ENCODE measurements at places on chromosomes 1 and 21.
A peak's percentile ranks its signal among the peaks of the same experiment; 100 is the strongest.

DNA sequence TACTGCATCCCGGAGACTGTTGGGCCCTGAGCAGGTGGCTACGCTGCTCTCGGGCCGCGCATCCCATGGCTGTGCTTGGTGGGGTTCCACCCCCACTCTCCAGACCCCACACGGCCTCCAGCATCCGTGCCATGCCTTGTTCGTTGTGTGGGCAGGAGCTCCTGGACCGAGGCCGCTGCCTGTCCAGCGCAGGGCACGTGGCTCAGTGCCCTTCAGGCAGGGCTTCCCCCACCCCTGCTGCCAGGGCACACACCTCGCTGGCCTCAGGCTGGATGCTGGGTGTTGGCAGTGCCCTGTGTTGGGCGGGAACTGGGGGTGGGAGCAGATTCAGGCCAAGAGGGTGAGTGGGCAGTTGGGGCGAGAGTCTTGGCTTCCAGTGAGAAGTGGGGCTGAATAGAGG lies 9.9 kb downstream of the PRKCZ start:
- H3K27me3 ChIP-seq = no peaks in the 10 kb centered on the region
- H3K4me3 ChIP-seq = no peak overlapping the region
- H3K36me3 ChIP-seq = no peaks in the 10 kb centered on the region
- no peaks in the 10 kb centered on the region for H3K4me1 ChIP-seq

GRCh38 chr1:6935361-6935883 lies 150.2 kb downstream of the CAMTA1 start:
- peaks cover 7% of the 10 kb centered on the region for H3K27me3 ChIP-seq
- DNase-seq = no peak
- no peak overlapping the region for H3K4me3 ChIP-seq
- H3K27ac ChIP-seq = no peak overlapping the region
- no peaks in the 10 kb centered on the region for H3K36me3 ChIP-seq

DNA sequence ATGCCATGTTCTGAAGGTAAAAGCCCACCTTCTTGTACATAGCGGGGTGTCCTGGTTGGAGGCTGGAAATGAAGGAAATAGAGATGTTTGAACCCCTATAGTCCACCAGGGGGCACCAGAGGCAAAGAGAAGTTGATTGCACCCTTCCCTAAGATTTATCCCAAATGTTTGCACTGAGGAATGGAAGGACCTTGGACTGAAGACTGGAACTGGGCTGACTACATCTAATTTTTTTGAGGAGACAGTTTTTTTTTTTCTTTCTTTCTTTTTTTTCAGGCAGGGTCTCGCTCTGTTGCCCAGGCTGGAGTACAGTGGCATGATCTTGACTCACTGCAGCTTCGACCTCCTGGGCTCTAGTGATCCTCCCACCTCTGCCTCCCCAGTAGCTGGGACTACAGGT lies 55.3 kb upstream of the EIF4G3 start:
- H3K27me3 ChIP-seq = no peaks in the 10 kb centered on the region
- H3K27ac ChIP-seq = no peak overlapping the region
- DNase-seq = peak; percentile 41
- no peak overlapping the region for H3K4me3 ChIP-seq
- H3K36me3 ChIP-seq = peaks cover 29% of the 10 kb centered on the region

GRCh38 chr1:51654000-51654399 lies 37.1 kb downstream of the OSBPL9 start:
- DNase-seq = no peak
- H3K27me3 ChIP-seq = no peaks in the 10 kb centered on the region
- no peak overlapping the region for H3K4me3 ChIP-seq
- H3K36me3 ChIP-seq = no peaks in the 10 kb centered on the region

DNA sequence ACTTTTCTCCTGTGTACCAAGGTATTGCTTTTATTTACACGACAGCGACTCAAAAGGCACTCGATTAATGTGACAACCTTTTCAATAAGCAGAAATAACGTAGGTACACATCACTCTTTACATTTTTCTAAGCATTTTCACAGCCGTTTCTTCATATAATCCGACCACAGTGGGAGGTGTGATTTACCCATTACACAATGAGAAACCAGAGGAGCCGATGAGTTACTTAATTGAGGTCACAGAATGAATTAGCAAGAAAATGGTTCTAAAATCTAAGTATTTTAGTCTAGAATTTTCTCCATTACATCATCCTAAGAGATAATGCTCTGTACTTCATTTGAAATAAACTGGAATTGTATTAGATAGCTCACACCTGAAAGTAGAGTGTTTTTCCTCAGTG lies 71.5 kb downstream of the UMODL1 start:
- no peaks in the 10 kb centered on the region for H3K36me3 ChIP-seq
- no peak overlapping the region for H3K4me3 ChIP-seq
- no peak for DNase-seq
- H3K4me1 ChIP-seq = no peaks in the 10 kb centered on the region
- H3K27me3 ChIP-seq = no peaks in the 10 kb centered on the region

DNA sequence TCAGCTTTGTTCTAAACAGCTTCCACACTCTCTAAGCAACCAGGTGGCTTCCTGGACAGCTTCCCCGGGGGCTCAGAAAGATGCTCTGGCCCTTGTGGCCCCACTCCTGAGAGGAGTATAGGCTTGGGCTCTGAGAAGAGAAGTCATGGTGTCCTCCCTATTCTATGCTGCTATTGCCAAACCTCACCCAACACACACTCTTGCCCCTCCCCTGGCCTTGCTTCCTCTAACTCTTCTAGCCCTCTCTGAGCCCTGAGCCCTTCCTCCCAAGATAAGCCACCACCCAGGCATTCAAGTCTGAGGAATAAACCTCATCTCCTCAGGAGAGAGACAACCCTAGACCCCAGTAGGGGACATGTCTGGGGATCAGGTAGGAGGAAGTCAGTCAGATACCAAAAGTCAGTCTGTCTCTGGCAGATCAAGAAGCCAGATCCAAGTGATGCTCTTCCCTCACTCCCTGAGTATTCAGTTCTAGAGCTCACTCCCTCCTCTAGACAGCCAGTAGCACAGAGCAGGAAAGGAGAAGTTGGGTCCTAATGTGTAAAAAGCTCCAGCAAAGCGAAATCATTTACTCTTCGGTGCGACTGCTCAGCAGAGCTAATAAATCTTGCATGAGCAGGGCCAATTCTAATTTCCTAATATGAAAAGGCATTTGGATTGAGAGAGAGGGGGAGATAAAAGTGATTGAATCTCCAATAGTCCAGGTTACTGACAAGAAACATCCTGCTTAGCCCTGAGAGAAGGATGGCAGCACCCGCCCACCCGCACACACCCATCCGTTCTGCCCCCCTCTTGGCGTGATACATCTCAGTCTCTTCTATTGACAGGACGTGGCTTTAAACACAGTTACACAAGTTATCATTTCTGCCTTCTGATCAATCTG lies 50.5 kb downstream of the DMAP1 start:
- no peak for DNase-seq
- H3K27ac ChIP-seq = no peak overlapping the region
- H3K4me3 ChIP-seq = no peak overlapping the region

DNA sequence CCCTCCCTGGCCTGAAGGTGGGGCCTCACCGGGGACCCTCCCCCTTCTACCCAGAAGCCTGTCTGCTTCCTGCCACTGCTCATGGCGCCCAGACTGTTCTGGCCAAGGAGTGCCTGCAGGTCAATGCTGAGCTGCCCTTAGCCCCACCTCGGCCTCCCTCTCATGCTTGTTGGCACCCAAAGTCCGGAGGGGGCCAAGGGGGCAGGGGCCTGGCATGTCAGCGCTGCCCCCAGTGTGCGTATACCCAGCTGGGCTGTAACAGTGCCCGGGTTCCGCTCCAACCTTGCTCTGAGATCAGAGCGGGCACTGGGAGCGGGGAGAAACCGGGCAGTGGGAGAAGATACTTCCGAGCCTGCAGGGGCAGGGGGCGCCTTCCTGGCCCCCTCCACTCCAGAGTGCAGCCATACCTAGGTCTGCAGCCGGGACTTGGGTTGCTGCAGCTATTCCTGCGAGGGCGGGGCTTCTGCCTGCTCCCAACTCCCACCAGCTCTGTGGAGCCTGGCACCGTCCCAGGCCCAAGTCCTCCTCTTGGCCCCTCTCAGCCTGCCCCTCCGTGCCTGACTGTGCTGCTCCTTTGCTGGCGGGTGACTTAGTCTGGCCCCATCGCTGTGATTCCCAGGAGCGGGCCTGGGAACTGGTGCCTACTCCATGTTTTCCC lies 21.4 kb upstream of the TGFB2 start:
- DNase-seq = no peak
- H3K4me1 ChIP-seq = no peaks in the 10 kb centered on the region
- H3K27me3 ChIP-seq = no peaks in the 10 kb centered on the region
- H3K36me3 ChIP-seq = peaks cover 11% of the 10 kb centered on the region

DNA sequence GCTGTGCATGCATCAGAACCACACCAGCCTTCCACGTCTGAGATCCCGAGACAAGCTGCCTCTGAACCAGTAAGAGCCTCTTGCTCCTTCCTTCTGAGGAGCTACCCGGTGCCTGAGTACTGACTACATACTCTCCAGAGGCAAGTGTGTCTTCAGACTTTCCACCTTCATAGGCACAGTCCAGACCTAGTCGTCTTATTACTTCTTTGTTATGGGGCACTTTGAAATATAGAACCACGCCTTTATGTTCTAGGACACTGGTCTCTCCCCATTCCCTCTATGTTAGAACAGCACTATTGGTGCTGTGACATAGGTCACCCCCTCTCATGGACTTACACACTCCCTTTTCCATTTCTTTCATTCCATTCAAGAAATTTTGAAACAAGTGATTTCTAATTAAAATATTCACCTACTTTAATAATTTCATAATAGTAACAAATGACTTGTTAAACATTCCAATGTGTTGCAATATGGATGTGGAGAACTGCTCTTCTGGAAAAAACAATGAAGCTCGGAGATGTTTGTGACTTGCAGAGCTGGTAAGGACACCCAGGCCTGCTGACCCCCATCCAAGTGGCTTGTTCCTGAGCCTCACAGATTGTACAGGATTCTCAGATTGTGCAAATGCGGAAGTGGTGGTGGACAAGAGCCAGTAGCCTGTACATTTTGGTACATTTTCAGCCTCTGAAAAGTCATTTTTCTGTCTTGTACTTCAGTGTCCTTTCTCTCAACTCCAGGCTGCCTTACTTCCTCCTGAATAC lies 76.1 kb upstream of the SIPA1L2 start:
- peaks cover 5% of the 10 kb centered on the region for H3K4me1 ChIP-seq
- H3K27ac ChIP-seq = no peak overlapping the region
- peak; percentile 57 for DNase-seq
- H3K4me3 ChIP-seq = no peak overlapping the region

GRCh38 chr1:43360616-43361015 lies 1.8 kb downstream of the CDC20 start:
- peak overlapping the region; percentile 37 for H3K27ac ChIP-seq
- no peak overlapping the region for H3K4me3 ChIP-seq
- no peak for DNase-seq
- peaks cover 30% of the 10 kb centered on the region for H3K36me3 ChIP-seq

DNA sequence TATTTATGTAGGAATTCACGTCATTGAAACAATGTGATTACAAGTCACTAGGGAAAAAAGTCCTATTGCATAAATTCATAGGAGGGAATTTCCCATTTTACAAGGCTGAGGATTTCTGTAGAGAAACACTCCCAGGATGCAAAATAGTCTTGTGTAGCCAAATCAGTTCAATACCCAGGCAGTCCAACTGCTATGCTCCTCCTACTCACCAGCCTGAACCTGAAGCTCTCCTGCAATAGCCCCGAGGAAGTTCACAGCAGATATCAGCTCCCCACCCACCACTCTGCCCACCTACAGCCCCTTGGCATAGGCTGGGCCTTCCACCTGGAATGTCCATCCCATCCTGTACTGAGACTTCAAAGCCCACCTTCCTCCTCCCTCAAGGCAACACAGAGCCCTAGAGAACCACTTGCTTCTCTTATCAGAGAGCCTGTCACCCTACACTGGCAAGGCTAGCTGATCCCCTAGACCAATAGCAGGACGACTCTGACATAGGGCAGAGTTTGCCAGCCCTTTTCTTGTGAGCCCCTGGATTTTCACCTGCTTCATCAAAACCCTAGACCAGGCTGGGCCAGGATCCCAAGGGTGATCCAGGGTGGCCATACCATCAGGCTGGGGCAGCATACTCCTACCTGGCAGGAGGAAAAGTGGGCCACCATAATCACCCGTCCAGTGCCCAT lies 1.5 kb downstream of the LSS start:
- peaks cover 9% of the 10 kb centered on the region for H3K4me1 ChIP-seq
- H3K27ac ChIP-seq = peak overlapping the region; percentile 62
- peak; percentile 27 for DNase-seq
- no peaks in the 10 kb centered on the region for H3K27me3 ChIP-seq

GRCh38 chr1:226682871-226683814 lies 55.9 kb downstream of the ITPKB start:
- DNase-seq = no peak
- H3K36me3 ChIP-seq = no peaks in the 10 kb centered on the region
- no peaks in the 10 kb centered on the region for H3K27me3 ChIP-seq
- no peak overlapping the region for H3K27ac ChIP-seq

- H3K4me3 ChIP-seq = peak within 1 kb of the TSS; percentile 99
- H3K4me1 ChIP-seq = peaks cover 18% of the 10 kb centered on the region
- peak within 1 kb of the TSS; percentile 98 for H3K27ac ChIP-seq
- no peaks in the 10 kb centered on the region for H3K27me3 ChIP-seq
- peak; percentile 28 for DNase-seq
- H3K36me3 ChIP-seq = peaks cover 6% of the 10 kb centered on the region
These were observed at the start of gene S100A6 for GRCh38 chr1:153535242-153536011. Gene S100A6 (minus strand): TSS chr1:153535991. CDS start chr1:153535339, 652 bp downstream.

DNA sequence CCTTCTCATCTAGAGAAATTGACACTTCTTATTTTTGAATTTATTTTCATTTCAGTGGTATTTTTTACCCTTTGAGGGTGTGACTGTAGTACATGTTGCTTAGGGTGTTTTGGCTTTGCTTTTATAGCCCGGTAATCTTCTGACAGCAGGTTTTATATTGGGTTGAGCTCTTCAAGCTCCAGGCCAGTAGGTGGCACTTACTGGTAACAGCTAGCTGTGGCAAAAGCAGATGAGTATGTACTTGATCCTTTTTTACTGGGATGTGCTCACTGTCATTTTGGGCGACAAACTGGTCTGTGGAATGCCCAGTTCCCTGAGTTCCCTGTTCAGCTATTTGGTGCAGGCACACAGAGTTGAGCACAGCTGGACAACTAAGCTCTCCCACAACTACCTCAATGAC lies 916.2 kb upstream of the B3GALT2 start:
- H3K27ac ChIP-seq = no peak overlapping the region
- H3K4me1 ChIP-seq = no peaks in the 10 kb centered on the region
- DNase-seq = no peak
- H3K27me3 ChIP-seq = no peaks in the 10 kb centered on the region
- no peak overlapping the region for H3K4me3 ChIP-seq
- no peaks in the 10 kb centered on the region for H3K36me3 ChIP-seq

GRCh38 chr1:67201891-67202290 lies 35.6 kb downstream of the IL23R start:
- H3K27ac ChIP-seq = no peak overlapping the region
- no peaks in the 10 kb centered on the region for H3K36me3 ChIP-seq
- H3K4me3 ChIP-seq = no peak overlapping the region
- peak; percentile 60 for DNase-seq
- no peaks in the 10 kb centered on the region for H3K27me3 ChIP-seq

GRCh38 chr1:186082235-186082937 lies 292.7 kb downstream of the TPR start:
- peak; percentile 76 for DNase-seq
- H3K4me3 ChIP-seq = no peak overlapping the region
- H3K27ac ChIP-seq = no peak overlapping the region

GRCh38 chr1:155083865-155084721 lies 5.5 kb downstream of the EFNA3 start:
- H3K36me3 ChIP-seq = no peaks in the 10 kb centered on the region
- H3K4me1 ChIP-seq = peaks cover 9% of the 10 kb centered on the region
- no peak overlapping the region for H3K27ac ChIP-seq
- DNase-seq = peak; percentile 48
- H3K4me3 ChIP-seq = peak overlapping the region; percentile 86
